A172 (cell line): ENCODE measurements at places on chromosomes 4 and X. TPM values are rescaled to one million over a fixed set of nuclear protein-coding genes. Genes with fewer than 3 reads are reported as not detected.

PPEF2 gene
- total RNA-seq: not detected in 2 replicates

GLOD5 gene
- not detected in 2 replicates for total RNA-seq

RAB41 gene
- total RNA-seq: not detected in 2 replicates

TMPRSS11B gene
- total RNA-seq: not detected in 2 replicates

- peak; percentile 4 for DNase-seq
Observed at GRCh38 chrX:17375367-17375636, 302 bp downstream of the NHS start.

DNA sequence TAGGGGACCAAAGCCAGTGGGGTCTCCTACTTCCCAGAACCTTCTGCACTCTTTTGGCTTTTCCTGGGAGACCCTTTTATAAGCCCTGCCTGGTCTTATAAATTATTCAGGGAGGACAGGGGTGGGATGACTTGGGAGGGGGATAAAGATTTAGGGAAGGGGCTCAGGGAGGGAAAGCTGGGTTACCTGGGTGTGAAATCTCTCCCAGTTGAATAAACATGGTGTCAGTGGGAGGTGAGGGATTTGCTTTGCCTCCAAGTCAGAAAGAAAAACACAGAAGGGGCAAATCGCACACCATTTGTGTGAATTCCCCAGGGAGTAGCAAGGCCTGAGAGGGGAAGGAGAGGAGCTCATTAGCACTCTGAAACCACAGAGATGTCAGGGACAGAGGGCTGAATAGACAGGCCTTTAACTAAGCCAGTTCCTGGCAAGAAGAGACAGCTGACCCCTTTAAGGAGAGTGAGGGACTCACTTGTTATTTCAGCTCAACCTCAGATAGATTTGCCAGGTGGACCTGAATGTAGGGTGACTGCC lies at the start of gene RIPPLY1:
RIPPLY1 (minus strand) TSS at position 51 of the 534 bp plus-strand sequence. CDS start 54 bp downstream, outside the sequence.
- no peak for DNase-seq

TAF7L gene
- total RNA-seq: not detected in 2 replicates

GRCh38 chrX:133574716-133575115 lies 159.4 kb upstream of the GPC4 start:
- DNase-seq: no peak

- no peak for DNase-seq
Observed at GRCh38 chr4:35216636-35217035, 1027.7 kb downstream of the ARAP2 start.

DNA sequence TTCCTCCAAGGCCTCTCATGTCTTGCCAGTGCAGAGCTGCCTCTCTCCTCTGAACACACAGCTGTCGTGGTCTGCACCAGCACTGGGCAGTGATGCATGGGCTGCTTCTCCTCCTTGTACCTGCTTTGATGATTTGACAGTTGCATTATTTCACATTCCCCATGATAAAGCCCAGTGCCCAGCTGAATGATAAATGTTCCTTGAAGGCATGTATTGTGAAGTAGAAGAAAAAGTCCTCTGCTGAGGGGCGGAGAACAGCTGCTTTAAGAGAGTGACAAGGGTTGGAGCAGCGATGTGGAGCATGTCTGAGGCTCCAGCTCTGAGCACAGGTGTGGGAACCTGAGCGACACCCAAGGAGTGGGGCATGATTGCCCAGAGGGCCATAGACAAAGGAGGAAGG lies 21.1 kb upstream of the TRIM2 start:
- DNase-seq: no peak

DNA sequence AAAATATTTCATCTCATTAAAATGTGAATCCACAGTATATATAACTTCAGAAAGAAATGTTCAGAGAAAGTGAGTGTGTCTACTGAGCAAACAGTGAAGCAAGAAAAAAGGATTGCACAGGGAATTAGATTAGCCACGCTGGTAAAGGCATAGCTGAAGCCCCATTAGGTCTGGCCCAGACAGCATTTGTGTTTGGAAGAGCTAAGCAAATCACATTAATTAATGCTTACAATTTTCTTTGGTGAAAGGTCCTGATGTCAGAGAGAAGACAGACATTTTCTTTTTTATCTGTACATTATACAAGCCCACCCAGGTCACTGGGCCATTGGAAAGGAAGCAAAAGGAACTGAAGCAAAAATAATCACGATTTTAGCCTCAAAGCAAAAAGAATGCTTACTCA lies 354.6 kb downstream of the GRID2 start:
- DNase-seq: no peak
